ENCODE measurements at places on chromosomes 7 and 10.

DNA sequence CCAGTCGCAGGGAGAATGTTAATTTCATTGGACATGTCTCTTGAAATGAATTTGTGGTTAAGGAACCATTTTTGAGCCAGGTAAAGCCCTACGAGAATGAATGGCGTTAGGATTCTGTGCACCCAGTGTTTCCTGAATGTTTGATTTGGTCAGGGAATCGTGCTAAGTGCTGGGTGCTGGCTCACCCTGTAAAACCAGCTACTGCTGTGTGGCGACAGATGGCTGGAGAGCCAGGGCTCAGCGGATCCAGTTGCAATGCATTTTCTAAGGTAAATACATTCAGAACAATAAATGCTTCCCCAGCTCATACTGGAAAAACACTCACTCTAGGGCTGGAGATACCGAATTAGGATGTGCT, 355.5 kb downstream of the GLRX3 start:
- DNase-seq, result no peak

- DNase-seq, result no peak
Measured at GRCh38 chr10:52348037-52348564, 34.0 kb downstream of the DKK1 start.

DNA sequence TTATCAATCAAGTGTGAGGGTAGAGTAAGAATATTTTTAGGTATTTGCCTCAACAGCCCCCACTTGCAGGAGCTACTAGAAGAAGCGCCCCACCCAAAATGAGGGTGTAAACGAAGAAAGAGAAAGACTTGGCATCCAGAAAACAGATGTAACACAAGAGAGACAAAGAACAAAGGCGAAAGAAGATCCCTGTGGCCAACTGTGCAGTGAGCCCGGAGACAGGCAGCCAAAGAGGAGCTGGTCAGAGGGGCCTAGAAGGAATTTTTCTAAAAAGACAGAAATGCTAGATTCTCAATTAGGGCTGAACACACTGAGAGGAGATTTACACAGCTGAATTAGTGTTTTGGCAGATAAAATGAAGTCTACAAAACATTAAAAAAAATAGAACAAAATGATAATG, 29.6 kb upstream of the EIF5AL1 start:
- DNase-seq, result no peak

DNA sequence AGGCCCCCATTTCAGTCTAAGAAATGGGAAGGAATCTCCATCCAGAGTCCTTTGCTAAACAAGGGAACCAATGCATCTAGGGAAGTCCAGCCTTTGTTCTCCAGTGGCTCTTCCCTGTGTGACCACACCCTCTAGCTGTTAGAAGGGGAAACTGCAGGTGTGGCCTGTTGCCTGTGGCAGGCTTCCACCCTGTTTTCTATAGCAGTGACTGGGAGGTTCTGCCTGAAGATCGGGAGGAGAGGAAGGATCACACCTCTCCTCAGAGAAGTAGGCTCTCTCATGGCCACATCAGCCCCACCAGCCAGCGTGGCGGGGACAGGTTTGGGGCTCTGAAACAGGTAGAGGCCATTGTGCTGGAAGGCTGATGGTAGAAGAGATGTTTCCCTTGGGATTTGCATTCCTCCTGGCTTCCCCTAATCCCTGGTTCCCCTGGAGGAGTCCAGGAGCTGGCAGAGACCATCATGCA, 47.7 kb upstream of the TRIM8 start:
- no peak for DNase-seq

GRCh38 chr10:104061196-104061595, 24.5 kb downstream of the COL17A1 start:
- no peak for DNase-seq

GRCh38 chr10:103111918-103112877, 80.9 kb downstream of the NT5C2 start:
- no peak for DNase-seq

DNA sequence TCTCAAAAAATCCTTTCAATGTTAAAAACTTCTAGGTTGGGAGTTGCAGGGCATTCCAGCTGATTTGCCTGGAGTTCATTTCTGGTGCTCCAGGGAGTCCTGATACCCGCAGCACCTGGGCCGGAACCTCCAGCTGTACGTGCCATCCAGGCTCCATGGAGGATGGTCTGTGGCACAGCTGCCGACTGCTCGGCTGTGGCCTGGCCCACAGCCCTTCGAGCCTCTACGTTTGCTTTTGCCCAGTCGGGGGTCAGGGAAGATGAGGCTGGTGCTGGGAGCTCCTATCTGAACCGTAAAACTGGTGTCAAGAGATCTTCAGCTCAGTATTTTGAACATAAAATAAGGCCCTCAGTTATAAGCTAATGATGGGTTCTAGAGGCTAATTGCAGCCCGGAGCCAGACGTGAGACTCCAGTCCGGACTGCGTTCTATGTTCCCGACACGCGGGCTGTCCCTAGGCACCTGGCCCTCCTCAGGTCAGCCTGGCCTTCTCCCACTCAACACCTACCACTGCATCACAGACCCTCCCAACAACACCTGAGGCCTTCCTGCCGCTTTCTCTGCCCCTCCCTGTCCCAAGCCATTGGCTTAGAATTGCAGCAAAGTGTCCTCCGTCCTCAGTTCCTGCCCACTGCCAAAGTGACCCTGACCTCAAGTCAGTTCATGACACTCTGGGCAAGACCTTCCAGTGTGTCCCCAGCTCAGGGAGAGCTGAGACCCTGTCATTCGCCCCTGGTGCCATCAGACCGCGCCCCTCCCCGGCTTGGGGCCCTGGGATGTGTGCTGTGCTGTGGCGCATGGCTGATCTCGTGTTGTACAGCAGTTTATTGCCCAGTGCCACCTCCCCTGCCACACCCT, 64.2 kb upstream of the DNAJB6 start:
- DNase-seq, result no peak

GRCh38 chr7:76182225-76182960, 19.3 kb upstream of the SRRM3 start:
- no peak for DNase-seq

- DNase-seq, result no peak
Measured at GRCh38 chr7:157910446-157910845, 573.6 kb downstream of the DNAJB6 start.
